Stimulated activated CD8-positive, alpha-beta memory T cell treated with anti-CD3 and anti-CD28 coated beads, Interleukin-12 subunit alpha, Interleukin-12 subunit beta, amount 100 ng/mL, for 1 hour (primary cell): ENCODE measurements at places on chromosomes 4 and X.

DNA sequence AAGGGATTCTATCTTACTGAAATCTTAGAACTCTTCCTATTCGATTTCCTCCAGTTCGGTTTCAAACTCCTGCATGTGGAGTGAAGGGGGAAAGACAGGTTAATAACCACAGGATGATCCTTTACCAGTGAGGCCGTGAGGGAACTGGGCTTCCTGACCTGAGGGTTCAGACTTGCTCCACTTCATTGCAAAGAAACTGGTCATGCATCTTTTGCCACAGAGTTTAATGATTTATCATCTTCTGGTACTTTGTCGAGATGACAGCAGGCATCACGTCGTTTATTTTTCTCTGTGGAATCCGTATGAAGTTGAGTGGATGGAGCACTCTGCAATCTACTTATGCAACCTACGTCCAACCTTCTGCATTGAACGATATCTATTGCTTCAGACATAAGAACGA is 145.9 kb upstream of the NLGN4X start:
- DNase-seq, result no peak

GRCh38 chr4:1402516-1403091 is 3.6 kb downstream of the NKX1-1 start:
- DNase-seq, result no peak

DNA sequence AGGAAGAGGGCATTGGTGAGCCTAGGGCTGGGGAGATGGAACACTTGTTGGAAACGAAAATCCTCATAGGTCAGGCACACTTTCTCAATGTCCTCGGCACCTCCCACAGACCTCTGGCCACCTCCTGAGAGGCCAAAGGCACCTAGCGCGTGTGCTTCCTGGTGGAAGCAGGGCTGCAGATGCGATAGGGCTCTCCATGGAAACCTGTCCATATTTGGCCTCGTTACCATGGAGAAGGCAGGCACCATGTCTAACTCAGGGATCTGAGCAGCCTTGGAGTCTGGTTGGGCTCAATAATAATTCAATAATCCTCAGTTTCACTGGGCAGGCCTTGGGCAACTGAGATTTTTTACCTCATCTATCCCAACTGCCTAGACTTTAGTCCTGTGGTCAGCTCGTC is 58.3 kb downstream of the RAI2 start:
- no peak for DNase-seq

DNA sequence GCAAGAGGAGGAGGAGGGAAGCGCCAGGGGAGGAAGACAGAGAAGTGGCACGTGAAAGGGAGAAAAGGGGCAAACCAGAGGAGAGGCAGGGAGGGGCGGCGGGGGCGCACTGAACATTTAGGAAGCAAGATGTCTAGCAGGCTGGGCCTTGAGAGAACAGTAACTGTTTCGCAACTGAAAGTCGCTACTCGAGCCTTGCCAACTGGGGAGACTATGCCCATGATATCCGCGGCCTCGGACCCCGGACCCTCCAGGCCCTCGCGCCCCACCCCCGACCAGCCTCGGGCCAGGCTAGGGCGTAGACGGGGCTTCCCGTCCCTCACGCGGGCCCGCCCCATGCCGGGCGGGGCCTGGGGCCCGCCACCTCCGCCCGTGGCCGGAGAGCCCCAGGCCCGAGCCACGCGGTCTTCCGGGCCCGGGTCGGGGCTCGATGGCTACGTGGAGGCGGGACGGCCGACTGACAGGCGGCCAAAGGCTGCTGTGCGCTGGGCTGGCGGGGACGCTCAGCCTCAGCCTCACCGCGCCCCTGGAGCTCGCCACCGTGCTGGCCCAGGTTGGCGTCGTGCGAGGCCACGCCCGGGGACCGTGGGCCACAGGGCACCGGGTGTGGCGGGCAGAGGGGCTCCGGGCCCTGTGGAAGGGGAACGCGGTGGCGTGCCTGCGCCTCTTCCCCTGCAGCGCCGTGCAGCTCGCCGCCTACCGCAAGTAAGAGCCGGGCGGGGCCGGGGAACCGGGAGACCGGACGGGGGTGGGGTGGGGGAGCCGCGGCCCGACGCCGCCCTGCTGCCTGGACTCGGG is at the start of gene SLC25A43:
SLC25A43 (plus strand) TSS at position 363 of the 798 bp plus-strand sequence; CDS start at position 431, 68 bp downstream.
- peak; percentile 2 for DNase-seq

DNA sequence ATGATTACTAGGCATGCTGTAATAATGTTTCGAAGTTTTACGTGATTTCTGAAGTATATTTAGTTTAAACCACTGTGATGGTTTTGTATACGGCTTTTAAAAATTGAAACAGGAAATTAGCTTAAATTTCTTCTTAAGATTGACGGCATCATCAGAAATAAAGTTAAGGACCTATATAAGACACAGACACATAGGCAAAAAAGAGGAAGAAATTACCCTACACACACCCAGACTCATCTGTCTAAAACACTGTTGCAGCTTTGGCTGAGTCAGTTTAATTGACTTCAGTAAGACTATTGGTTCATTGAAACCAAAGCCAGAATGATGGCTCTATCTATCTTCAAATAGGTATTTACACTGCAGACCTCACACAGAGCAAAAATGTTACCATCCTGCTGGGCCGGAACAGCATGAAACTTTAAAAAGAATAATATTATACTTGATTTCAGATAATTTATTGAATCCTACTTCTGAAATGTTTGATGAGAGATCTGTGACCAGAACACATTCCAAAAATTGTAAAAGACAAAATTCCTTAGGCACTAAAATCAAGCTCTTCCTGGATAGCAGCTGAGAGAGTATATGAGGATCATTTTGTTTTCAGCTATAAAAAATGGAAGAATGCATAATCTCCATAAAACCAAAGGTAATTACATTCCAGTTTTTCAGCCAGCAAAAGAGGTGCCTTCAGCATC is 4.5 kb downstream of the HHIP start:
- DNase-seq, result no peak
